Smooth muscle cell of the brain vasculature (primary cell): ENCODE measurements at places on chromosomes 1 and 21.

DNA sequence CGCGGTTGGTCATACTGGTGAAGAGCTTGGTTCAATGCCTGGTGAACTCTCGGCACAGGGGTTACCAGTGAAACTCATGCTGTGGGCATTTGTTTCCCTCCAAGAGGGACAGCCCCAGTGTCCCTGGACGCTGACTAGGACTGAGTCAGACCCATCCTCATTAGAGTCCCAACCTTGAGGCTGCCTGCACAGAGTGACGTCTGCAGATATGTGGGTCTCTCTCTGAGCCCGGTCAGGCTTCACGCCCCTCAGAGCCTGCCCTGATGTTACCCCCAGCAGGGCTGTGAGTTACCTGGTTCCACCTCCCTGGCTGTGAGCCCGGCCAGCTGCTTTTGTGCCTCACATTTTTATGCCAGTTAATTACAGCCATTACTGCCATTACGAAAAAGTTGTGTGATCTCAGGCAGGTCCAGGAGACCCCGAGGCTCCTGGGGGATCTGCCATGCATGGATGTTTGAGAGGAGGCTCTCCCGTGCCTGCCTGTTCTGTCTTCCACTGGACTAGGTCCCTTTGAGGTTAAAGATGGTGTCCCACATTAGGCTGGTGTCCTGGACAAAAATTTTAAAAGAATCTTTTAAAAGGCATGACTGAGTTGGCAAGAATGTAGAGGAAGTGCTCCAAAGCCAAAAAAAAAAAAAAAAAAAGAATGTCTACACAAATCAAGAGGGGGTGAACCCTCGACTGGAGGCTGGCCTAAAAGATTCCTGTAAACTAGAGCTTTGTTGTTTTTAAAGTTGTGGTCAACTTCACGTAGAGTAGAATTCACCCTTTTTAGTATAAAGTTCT lies 36.6 kb upstream of the PADI1 start:
- DNase-seq = peak; percentile 67

- no peak for DNase-seq
These were observed 3.0 kb downstream of the ADAM30 start for GRCh38 chr1:119893238-119893791.

DNA sequence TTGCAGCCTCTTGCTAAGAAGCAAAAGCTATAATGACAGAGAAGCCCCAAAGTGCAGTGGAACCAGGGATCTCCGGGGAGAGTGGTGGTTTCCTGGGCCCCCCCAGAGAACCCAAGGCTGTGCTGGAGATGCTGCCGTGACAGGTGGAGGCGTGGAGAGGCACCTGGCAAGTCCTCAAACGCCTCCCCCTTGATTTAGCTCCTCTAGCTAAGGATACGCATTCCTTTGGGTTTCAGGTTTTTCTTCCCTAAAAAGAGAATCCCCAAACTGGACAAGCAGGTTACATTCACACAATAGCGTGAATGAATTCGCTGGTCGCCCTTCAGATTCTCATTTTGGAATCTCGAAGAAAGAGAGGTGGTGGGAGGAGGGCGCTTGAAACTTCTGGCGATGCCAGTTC lies 853 bp upstream of the ATP1A1 start:
- DNase-seq = no peak

DNA sequence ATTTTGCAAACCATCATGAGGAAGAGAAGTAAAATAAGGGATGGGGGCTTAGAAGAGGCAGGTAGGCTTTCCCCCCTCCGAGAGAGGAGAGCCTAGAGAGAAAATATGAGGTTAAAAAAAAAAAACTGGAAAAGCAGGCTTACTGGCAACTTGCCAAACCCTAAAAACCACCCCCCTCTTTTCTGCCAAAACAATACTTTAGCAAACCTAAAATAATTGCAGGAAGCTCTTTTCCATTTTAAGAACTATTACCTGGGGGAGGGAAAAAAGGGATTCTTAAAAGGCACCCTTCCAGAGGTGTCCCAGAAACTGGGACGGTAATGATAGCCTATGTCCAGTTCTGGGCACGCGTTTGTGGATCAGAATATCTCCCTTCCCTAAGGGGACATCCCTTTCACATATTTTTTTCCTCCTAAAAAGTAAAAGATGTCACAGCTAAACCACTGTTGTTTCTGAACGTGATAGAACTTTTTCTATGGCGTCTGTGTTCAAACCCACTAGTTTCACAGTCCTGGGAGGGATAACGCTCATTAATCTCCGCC lies 1.1 kb upstream of the NFIA start:
- DNase-seq = no peak

GRCh38 chr21:45855248-45855811 lies 126.2 kb upstream of the COL6A1 start:
- no peak for DNase-seq
